ENCODE measurements at places on chromosomes 2 and 18.

- DNase-seq = no peak
Observed at GRCh38 chr2:176747506-176747905, 465.1 kb upstream of the HNRNPA3 start.

- DNase-seq = no peak
Observed at GRCh38 chr2:240600451-240600961, 14.0 kb downstream of the CAPN10 start.

DNA sequence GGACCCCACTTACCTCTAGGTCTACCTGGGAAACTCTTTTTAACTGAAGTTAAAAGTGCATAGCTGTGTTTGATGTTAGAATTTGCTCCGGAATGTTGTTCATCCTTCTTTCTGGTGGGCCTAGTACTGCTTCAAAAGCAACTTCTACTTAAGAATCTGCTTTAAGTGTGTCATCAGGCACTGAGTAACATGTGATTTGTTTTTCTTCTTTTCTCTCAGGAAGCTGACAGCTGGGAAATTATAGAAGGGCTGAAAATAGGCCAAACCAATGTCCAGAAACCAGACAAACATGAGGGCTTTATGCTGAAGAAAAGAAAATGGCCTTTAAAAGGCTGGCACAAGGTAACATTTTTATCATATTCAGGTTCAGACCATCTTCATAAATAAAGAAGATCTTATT, 122.9 kb downstream of the PRKRA start:
- no peak for DNase-seq

GRCh38 chr18:26406854-26407517, 141.4 kb downstream of the KCTD1 start:
- DNase-seq = no peak

DNA sequence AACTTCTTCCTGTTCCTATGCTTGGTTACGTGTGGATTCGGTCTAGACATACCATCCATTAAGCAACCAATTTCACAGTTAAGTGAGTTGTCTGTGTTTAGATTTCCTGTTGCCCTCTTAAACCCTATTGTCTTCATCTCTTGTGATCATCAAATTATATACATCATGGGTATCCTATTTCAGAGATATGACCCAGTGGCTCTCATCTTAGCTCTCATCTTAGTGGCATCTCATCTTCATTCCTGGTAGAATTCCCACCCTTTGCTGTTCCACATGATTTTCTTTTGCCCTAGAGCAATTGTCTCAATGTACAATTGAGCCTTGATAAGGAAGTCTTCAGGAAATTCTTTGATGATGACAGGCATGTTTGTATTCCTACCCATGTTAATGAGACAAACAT, 29.4 kb upstream of the FN1 start:
- DNase-seq = no peak

DNA sequence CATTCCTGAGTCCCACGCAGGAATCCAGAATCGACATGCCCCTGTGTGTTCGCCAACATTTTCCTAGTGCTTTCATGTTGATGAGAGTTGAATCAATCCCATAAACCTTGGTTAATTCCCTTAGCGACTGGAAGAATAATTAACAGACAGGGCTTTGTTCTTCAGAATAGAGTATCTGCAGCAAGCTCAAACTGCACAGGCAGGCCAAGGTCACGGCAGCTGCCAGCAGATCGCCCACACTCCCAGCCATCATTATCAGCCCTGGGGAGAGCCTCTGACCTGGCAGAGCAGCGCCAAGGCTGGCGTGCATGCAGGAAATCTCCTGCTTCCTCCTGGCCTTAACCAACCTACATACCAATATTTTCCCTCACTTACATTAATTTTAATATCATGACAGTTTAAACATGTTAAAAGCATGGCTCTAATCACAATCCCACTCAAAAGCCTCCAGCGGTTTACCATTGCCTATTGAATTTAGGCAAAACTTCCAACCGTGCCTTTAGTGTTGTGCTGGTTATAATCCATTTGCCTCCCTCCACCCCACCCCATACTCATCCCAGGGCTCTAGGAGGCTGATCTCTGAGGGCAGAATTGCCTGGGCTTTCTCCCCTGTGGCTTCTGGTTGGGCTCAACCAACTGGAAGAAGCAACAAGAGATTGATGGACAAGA, 46.8 kb upstream of the NCK2 start:
- DNase-seq = no peak

DNA sequence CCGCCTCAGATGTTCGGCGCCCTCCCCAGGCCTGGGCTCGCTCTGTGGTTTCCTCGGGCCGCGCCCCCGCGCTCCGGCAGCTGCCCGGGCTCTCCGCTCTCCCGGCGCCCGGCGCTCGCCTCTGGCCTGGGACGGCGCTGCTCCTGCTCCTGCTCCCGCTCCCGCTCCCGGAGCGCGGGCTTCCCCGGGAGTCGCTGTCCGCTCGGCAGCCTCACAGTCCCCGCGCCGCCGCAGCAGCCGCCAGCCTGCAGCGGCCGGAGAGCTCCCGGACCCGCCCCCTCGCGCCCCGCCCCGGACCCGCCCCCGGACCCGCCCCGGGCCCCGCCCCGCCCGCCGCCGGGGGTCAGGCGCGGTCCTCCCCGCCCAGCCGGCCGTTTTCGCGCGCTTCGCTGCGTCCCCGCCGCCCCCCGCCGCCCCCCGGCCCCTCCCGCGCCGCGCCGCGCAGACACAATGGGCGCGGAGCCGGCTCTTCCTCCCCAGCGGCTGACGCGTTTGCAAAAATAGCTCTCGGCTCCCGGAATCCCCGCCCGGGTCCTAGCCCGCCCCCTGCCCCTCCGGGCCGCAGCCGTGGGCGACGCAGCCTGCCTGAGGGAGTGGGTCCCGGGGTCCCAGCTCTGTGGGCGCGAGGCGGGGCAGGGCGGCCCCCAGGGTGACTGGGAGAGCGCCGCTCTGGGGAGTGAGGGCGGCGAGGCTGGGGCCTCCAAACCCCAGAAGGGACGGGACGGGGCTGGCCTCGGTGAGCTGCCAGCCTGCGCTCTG, at the start of gene ARL4C:
ARL4C (minus strand) TSS at position 247 of the 759 bp plus-strand sequence. CDS start 495 bp downstream, outside the sequence.
- peak; percentile 88 for DNase-seq

- no peak for DNase-seq
Observed at GRCh38 chr2:157928372-157928771, 52.2 kb upstream of the ACVR1 start.

- DNase-seq = peak; percentile 49
Observed at GRCh38 chr2:65350651-65351056, 81.7 kb downstream of the SPRED2 start.

Measured in GM13977 (cell line).